ENCODE measurements at places on chromosomes 6 and 20. TPM values are rescaled to one million over a fixed set of nuclear protein-coding genes. Genes with fewer than 3 reads are reported as not detected.

DNA sequence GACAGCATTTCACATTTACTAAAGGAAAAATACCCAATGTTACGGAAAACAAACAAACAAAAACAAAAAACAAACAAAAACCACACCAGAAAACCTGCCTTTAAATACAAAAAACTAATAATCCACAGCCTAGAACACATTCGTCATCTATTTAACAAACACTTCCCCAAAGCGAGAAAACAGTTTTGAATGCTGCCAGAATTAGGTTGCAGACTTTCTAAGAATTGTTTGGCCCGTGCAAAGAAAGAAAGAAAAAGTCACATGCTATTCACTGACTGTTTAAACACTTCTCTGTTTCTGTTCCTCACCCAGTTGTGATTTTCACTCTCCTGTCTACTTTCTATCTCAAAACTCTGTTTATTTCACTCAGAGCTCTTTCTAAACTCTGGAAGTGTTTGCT, 52.5 kb downstream of the BCAS1 start:
- DNase-seq: no peak

- DNase-seq: no peak
Observed at GRCh38 chr6:118400582-118400981, 147.5 kb upstream of the PLN start.

Gene RARS2
- polyA plus RNA-seq: 80.8 TPM

Gene ARFGAP1
- polyA plus RNA-seq: 64.2 TPM

GRCh38 chr20:12207875-12208274, 290.2 kb downstream of the BTBD3 start:
- no peak for DNase-seq

Gene MEI4
- 0.09 TPM for polyA plus RNA-seq

- peak; percentile 8 for DNase-seq
Observed at GRCh38 chr6:100664274-100665040, 199.7 kb upstream of the SIM1 start.

Gene SIRPD
- polyA plus RNA-seq: not detected

Gene BPIFA1
- not detected for polyA plus RNA-seq

GRCh38 chr6:127582777-127583462, 5.9 kb downstream of the C6orf58 start:
- DNase-seq: no peak

- peak; percentile 35 for DNase-seq
Observed at GRCh38 chr6:72182337-72183246, 296.2 kb downstream of the RIMS1 start.

DNA sequence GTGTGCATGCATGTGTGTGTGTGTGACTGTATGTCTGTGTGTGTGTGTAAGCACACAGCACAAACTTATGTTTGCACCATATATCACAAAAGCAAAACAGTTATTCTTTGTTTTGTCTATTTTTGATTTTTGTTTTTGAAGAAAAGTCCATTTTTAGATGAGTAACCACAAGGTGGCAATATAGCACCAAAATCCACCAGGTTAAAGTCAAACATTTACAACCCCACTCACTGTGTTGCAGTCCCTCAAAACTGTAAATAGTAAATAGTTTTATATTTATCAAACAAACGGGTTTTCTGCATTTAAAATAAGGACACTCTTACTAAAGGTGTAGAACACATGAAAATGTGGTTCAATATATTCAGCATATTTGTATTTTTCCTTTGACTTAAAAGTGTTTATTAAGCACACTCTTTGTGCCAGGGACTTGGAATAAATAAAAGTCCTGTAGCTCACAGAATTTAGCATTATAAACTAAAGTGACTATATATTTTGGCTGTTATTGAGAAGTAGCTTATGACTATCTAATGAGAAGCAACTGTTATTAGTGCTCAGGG, 118.5 kb downstream of the GFRAL start:
- DNase-seq: peak; percentile 52

DNA sequence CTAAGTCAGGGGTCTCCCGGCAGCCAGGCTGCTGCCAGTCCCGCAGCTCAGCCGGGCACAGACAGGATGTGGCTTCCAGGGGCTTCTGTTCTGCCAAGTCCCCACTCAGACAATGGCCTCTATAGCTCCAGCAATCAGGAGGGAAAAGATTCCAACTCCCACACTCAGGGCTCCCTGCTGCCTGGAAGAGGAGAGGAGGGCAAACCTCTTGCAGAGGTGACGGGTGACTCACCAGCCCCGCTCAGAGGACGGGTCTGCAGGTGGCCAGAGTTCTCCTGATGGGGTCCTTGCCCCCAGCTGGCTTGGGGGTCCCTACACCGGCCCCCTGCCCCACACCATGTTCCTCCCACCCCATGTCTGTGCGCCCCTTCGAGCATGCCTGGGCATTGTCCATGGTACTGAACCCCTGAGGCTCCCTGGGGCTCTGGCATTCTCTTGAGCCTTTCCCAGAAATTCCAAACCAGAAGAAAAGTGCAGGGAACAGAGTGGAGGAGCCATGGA, 32.6 kb downstream of the NTSR1 start:
- DNase-seq: no peak

Gene FAM209B
- 0.39 TPM for polyA plus RNA-seq

GRCh38 chr6:110560239-110561007, 84.0 kb upstream of the SLC22A16 start:
- DNase-seq: no peak

DNA sequence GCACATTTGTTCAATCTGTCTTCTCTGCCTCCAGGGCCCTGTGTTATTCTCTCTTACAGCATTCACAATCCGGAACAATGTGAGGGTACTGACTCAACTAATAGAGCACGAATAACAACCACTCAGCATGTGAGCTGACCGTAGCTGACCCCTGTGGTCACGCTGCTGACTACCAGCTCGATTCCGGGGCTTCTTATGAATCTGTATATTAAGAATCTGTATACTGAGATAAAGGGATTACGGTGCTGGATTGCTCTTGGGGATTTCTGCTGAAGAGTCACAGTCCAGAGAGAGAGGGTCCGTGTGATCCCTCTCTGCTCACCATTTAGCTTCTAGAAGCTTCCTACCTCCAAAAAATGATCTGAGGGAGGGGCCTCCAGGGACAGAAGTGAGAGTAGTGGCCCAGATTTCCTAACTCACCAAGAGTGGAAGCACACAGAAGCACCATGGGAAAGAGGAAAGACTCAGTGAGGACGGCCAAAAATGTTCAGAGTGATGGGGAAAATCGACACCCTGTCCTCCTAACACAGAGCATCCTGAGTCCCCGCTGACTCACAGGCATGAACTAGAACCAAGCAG, 156.2 kb downstream of the THBS2 start:
- DNase-seq: no peak

GRCh38 chr6:33592595-33593413, 12.7 kb upstream of the BAK1 start:
- DNase-seq: no peak

- no peak for DNase-seq
Observed at GRCh38 chr20:62227591-62227976, 7.5 kb upstream of the HRH3 start.

- DNase-seq: no peak
Observed at GRCh38 chr20:49680484-49680883, 33.2 kb downstream of the B4GALT5 start.

DNA sequence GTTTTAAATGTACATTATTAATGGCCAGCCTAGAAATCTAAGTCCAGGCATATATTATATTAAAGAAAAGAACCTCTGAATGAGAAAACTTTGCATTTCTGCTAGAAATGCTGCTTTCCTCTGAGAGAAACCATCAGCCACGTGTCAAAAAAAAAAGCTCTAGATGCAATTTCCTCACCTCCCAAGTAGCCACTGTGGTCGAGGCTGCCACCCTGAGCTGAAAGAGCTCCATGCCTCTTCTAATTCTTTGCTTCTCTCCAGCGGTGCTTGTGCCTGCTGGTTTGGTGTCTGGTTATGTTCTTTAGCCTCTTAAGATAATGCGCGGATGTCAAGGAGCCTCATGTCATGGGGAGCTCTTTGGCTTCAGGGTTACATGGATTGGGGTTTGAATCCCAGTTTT, 316.0 kb downstream of the TFAP2C start:
- DNase-seq: no peak

Measured in right lung (tissue), 10 donors.